ENCODE measurements at places on chromosomes 7 and 10. TPM values are rescaled to one million over a fixed set of nuclear protein-coding genes. Genes with fewer than 3 reads are reported as not detected.

DNA sequence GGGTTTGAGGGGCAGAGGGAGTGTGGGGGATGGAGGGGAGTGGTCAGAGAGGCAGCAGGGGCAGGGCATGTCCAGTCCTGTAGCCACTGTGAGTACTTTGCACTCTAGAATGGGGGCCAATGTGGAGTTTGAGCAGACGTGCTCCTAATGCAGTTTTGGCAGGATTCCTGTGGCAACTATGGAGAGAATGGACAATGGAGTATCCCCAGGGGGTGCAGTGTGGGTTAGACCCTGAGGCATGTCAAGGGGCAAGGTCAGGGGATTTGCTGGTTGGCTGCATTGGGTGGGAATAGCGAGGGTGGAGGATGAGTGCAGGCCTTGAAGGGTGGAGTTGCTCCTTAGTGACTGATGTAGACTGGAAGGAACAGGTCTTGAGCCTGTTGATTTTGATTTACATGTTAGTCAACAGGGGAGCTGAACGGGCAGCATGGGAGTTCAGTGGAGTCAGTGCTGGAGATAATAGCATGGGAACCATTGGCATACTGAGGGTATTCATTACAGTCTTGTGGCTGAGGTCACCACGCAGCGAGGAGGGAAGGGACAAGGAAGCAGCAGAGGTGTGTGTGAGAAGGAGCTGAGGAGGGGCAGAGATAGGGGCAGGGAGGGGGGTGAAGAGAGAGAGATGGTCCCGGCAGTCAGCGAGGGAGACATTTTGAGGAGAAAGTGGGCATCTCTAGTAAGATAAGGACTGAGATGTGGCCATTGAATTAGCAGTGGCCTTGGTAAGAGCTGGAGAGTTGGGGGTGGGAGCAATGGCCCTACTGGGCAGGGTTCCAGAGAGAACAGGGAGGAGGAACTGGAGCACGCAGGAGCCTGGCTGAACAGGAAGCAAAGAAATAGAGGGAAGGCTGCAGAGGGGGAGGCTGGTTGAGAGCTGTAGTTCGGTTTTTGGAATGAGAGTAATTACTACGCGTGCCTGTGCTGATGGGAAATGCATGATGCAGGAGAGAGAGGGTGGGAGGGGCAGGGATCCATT lies 112.7 kb downstream of the CCNY start:
- no peak overlapping the region for H3K27ac ChIP-seq
- H3K4me1 ChIP-seq = peaks cover 12% of the 10 kb centered on the region
- DNase-seq = no peak
- H3K4me3 ChIP-seq = no peak overlapping the region

DNA sequence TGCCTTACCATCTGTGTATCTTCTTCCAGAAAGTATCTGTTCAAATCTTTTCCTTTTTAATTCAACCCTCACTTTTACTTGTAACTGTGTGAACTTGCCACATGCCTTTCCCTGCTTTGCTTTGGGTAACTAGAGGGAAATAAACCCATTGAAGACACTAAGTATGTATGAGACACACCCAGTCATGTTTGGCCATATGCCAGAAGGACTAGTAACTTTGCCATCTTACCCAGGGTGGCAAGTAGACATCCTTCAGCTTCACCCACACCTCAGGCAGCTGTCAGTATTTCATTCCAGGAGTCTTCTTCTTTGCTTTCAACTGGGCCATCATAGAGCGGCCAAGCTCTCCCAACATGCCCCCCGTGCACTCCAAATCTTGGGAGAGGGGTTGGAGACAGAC lies 323.1 kb downstream of the TNS3 start:
- no peak for DNase-seq
- H3K4me1 ChIP-seq = peaks cover under 1% of the 10 kb centered on the region
- no peak overlapping the region for H3K27ac ChIP-seq
- no peaks in the 10 kb centered on the region for H3K36me3 ChIP-seq
- H3K27me3 ChIP-seq = peaks cover 6% of the 10 kb centered on the region

DNA sequence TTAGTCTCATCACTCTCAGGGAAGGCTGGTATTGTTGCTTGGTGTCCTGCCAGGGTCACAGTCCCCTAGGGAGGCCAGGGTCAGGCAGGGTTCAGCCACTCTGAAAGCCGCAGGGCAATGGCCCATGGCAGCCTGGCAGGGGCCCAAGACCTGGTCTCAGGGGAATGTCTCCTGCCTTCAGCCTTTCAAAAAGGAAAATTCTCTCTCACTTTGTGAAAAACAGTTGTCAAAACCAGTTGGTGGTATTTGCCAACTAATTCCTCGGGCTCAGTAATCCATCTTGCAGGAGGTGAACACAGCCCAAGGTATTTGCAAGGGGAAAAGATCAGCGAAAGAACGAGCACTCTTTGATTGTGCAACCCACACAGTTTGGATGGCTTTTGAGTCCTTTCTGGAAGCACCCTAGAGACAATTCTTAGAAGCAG lies 101.5 kb downstream of the JCAD start:
- H3K36me3 ChIP-seq = no peaks in the 10 kb centered on the region
- no peaks in the 10 kb centered on the region for H3K4me1 ChIP-seq
- no peaks in the 10 kb centered on the region for H3K27me3 ChIP-seq
- no peak for DNase-seq
- H3K4me3 ChIP-seq = no peak overlapping the region
- H3K27ac ChIP-seq = no peak overlapping the region

DNA sequence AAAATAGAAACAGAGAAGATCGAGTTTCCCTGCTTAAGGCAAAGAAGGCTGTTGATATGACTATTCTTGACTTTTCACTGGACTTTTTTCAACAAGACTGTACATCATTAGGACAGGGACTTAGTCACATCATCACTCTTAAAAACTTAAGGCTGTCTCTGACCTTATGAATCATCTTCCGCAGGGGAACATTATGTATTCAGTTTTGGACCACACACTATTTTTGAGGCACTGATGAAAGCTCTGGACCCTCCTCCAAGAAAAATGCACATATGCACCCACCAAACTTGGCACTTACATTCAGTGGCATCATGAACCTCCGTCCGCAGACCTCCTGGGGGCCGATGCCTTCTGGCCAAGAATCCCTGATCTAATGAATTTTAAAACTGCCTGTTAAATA lies 96.4 kb downstream of the CALD1 start:
- H3K4me3 ChIP-seq = no peak overlapping the region
- H3K4me1 ChIP-seq = 0 out of 2 replicates have a peak, but pooled peaks cover 4% of the 10 kb centered on the region
- no peaks in the 10 kb centered on the region for H3K27me3 ChIP-seq
- no peaks in the 10 kb centered on the region for H3K36me3 ChIP-seq

GRCh38 chr7:45220846-45221618 lies 63.4 kb downstream of the RAMP3 start:
- no peaks in the 10 kb centered on the region for H3K27me3 ChIP-seq
- no peaks in the 10 kb centered on the region for H3K36me3 ChIP-seq
- H3K4me1 ChIP-seq = no peaks in the 10 kb centered on the region
- H3K27ac ChIP-seq = no peak overlapping the region
- no peak for DNase-seq

The SPDYE5 gene
- polyA plus RNA-seq = not detected

The TAS2R3 gene
- polyA plus RNA-seq = 0.49 TPM

DNA sequence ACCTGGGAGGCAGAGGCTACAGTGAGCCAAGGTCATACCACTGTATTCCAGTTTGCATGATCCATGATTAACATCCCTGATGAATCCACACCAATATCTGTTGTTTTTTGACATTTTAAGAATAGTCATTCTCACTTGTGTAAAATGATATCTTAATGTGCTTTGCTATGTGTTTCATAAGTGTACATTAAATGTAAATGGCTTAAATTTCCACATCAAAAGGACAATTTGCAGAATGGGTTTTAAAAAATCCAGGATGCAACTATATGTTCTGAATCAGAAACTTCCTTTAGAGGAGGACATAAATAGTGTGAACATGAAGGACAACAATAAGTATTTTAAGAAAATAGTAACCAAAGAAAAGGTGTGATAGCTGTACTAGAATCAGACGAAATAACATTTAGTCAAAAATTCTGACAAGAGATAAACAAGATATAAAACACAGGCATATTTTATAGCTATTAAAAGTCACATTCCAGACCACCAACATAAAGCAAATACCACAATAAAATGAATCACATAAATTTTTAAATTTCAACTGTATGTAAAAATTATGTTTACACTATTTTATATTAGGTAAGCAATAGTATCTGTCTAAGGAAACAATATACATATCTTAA lies 42.4 kb downstream of the AKR1C3 start:
- H3K36me3 ChIP-seq = no peaks in the 10 kb centered on the region
- H3K27me3 ChIP-seq = no peaks in the 10 kb centered on the region
- no peak overlapping the region for H3K27ac ChIP-seq
- H3K4me3 ChIP-seq = no peak overlapping the region
